Stimulated activated CD8-positive, alpha-beta memory T cell treated with anti-CD3 and anti-CD28 coated beads, Interleukin-2, amount 100 ng/mL, for 48 hours (primary cell): ENCODE measurements at places on chromosomes 3 and 15.
A peak's percentile ranks its signal among the peaks of the same experiment; 100 is the strongest.

DNA sequence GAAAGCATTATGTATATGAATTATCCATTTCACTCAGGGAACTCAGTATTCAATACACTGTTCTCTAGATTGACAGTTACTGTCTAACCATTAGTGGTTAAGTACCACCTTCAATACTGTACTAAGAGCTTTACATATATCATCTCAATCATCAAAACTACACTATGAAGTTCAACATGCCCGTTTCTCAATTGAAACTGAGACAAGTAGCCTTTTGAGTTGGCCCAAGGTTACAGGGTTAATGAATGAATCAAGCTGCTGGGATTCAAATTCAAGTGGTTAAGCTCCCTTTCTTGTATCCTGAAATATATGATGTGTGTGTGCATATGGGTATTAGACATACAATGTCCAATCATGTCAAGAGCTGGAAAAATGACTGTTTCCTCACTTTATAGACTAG is 5.8 kb downstream of the TASOR start:
- DNase-seq, result no peak

- DNase-seq, result no peak
These were observed 11.4 kb upstream of the SPTBN5 start for GRCh38 chr15:41905036-41905793.

GRCh38 chr3:165463531-165463930 is 267.3 kb upstream of the SLITRK3 start:
- no peak for DNase-seq

DNA sequence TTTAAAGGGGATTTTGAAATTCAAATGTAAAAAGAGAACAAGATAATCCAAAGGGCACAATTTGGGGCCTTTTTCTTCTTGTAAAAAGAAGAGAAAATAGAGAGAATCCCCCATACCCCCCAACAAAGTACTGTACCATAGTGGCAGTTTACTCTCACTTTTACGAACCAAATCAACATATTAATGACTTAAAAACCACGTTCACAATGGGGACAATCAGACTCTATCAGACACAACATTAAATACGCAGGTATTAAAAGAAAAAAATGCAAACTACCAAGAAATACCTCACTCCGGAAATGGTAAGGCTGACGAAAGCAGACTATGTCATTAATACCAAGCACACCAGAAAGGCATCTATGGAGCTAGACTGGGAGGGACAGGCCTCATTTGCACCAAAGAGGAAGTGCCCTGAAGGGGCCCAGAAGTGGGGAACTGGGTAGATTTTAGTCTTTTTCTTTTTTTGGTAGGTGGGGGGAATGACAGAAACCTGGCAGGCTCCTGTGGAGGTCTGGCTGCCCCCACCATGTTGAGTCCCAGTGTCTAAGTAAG is 134.3 kb downstream of the TIGIT start:
- no peak for DNase-seq

- no peak for DNase-seq
These were observed 6.7 kb downstream of the PAQR5 start for GRCh38 chr15:69305204-69305931.

DNA sequence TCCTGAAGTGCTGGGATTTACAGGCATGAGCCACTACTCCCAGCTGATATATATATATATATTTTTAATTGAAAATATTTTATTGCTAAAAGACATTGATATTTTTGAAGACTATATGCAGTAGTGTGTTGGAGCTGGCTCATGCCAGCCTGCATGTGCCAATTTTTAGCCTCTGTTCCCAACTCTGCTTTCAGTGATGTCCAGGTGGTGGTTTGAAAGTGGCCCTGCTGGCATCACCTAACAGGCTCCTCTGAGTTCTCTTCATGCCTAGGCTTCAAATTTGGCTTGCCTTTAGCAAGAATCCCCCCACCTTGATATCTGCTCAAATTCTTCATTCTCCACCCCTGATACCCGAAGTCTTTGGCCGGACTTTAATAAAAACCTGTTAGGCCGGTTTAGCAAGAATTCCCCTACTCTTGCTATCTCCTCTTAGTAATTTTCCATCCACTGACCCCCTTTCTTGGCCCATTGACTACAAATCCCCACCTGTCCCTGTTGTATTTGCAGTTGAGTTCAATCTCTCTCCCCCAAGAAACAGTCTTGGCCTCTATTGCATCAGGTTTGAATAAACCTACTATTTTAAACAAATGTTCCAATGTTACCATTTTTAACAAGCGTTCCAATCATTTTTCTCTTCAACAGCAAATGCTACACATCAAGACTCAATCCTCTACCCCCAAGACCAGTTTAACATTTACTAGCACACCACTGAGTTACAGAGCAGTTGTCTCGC is 23.9 kb upstream of the CTSH start:
- DNase-seq, result no peak

GRCh38 chr3:13884851-13885703 is 5.2 kb upstream of the WNT7A start:
- peak; percentile 46 for DNase-seq

- no peak for DNase-seq
These were observed 74.0 kb downstream of the SSR3 start for GRCh38 chr3:156480949-156481348.

DNA sequence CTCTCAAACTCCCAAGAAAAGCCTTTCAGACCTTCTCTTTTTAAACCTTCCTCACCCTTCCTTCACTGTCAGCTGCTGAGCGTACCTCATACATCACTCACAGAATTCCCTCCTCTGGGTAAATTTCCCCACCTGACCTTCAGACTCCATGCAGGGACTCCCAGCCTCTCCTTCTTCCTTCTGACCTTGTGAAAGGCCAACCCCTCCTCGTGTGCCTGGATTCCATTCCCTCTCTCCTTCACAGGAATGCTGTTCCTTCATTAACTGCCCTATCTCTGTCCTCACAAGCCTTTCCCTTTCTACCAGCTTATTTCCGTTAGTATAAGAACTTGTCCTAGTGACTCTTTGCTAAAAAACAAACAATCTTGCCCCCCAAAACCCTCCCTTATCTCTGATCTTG is 69.7 kb upstream of the MME start:
- no peak for DNase-seq

DNA sequence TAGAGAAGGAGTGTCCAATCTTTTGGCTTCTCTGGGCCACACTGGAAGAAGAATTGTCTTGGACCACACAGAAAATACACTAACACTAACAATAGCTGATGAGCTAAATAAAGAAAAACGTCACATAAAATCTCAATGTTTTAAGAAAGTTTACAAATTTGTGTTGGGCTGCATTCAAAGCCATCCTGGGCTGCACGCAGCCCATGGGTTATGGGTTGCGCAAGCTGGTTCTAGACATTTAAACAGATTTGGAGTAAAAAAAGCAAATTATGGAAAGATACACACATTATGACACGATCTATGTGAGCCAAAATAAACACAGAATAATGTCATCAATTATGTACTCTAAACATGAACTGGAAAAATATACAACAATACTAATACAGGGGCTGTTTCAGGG is 703.3 kb upstream of the LMCD1 start:
- no peak for DNase-seq

- DNase-seq, result no peak
These were observed 33.3 kb downstream of the NR2C2 start for GRCh38 chr3:14980689-14981088.
